T-cell (primary cell): ENCODE measurements at places on chromosomes 5 and 9.

DNA sequence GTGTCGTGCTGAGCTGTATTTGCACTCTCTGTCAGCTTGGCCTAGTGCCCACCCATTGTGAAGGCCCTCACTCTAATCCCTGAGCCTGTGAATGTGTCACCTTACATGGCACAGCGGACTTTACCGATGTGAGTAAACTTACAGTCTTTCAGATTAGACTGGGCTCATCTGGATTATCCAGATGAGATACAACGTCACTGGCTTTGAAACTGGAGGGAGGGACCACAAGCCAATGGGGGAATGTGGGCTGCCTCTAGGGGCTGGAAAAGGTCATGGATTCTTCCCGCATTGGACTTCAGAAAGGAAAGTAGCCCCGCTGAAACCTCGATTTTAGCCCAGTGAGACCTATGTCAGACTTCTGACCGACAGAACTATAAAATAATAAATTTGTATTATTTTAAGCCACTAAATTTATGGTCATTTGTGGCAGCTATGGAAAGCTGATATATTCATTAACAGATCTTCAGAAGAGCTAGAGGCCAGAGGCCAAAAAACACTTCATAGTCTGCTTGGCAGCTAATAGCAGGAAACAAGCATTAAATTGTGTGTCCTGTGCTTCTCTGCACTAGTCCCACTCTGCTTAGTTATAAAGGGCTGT, 139.0 kb upstream of the GAS1 start:
- DNase-seq = no peak

GRCh38 chr5:72096602-72097188, 10.6 kb upstream of the MAP1B start:
- DNase-seq = no peak

- DNase-seq = no peak
Observed at GRCh38 chr5:135720191-135720590, 114.3 kb upstream of the SLC25A48 start.

DNA sequence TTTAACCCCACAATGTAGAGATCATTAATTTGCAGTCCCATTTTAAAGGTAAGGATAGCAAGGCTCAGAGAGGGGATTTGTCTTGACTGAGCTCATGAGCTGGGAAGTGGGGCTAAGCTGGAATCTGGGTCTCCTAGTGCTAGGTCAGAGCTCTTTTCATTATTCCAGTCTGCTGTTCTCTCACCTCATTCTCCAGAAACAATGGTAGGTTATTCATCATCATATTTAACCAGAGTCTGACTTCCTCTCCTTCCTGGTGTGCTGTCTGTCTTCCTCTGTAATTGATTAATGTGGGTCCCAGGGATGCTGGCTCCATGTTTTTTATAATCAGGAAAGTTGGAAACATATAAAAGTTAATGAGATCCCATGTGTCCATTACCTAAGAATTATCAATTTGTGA, 20.6 kb downstream of the C9orf43 start:
- no peak for DNase-seq

DNA sequence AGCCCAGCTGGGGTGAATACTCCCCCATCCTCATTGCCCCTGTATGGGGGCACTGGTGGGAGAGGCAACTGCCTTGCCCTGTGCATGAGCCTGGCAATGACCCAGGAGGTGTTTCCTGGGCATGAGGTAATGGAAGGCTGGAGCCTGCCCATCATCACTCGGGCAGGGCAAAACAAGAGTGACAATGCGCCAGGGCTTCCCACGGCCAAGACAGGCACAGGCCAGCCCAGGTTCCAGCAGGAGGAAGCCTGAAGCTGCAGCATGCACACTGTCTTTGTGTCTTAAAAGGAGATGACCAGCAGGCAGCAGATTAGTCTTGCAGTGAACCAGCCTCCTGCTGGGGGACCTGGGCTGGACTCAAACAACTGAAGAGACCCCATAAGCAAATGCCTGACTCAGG, 92.2 kb upstream of the SMIM23 start:
- no peak for DNase-seq
